ENCODE measurements at places on chromosomes 1 and 21.

DNA sequence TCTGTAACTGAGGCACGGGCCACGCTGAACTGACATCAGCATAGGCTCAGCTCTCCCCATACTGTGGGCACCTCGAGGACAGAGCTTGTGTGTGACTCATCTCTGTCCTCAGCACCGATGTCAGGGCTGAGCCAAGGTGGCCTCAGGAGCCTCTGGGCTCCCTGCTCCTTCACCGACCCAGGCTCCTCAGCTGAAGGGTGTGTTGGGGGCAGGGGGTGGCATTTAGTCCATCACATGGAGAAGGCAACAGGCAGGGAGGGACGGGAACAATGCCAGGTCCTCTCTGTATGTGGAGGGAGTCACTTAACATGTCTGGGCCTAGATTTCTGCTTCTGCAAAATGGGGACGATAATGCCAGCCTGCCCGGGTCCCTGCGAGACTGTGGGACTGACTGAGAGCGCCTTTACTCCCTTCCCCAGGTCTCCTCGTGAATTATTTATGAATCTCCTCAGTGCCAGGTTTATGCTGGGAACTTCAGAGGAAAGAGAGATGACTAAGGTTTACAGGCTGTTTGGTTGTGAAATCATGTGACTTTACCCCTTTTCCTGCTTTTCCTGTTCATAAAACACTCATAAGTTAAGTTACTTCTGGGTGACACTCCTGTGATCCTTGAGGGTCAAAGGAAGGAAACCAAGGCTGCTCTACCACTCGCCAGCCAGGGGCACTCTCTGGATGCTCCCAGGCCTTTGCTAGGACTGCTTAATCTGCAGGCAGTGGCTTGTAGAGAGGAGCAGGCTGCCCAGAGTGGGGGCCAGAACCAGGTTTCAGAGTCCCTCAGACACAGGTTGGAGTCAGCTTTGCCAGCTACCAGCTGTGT lies 16.2 kb downstream of the TTC39A start:
- no peak for DNase-seq

GRCh38 chr1:197149340-197149739 lies 2.9 kb upstream of the ASPM start:
- DNase-seq, result no peak

- no peak for DNase-seq
Measured at GRCh38 chr1:44212355-44213221, 683 bp upstream of the DMAP1 start.

DNA sequence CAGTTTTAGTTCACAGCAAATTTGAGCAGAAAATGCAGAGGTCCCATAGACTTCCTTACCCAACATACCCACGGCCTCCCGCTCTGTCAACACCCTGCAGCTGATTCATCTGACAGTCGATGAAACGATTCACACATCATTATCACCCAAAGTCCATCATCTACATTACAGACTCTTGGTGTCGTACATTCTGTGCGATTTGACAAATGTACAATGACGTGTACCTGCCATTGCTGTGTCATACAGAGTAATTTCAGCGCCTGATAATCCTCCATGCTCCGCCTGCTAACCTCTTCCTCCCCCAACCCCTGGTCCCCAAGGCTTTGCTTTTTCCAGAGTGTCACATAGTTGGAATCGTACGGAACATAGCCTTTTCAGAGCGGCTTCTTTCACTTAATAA lies 94.7 kb upstream of the SLC25A33 start:
- DNase-seq, result no peak

- no peak for DNase-seq
Measured at GRCh38 chr1:225736437-225737098, 41.1 kb upstream of the SRP9 start.

GRCh38 chr1:226626577-226626956 lies 78.0 kb downstream of the STUM start:
- DNase-seq, result peak; percentile 40

DNA sequence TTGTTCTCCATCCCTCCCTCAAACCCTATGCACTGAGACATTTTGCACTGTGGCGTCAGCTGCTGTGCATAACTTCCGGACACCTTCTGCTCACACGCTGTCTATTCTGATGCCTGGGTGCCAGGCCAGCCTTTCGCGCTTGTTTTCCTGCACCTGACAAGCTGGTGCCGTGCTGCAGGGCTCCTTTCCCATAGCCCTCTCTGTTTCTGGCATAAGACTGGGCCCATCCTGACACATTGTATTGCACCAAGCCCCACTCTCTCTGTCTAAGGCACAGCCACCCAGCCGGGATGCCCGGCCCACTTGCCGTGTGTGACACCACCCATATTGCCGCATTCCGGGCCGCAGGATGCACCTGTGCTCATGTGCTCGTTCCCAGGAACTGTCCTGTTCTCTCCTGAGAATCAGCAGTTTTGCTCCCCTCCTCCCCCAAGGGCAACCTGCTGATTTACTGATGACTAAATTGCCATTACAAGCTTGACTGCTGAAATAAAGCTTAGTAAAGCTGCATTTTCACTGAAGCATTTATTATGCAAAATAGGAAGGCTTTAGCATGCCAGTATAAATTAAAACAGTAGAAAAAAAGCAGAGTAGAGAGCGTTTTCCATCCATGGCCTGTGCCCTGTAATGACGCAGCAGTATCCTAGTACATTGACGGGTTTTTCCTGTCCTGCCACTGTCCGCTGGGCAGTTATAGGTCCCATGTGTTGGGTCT lies 88.0 kb downstream of the CD247 start:
- DNase-seq, result no peak

- DNase-seq, result no peak
Measured at GRCh38 chr1:10868599-10868965, 72.1 kb upstream of the CASZ1 start.

DNA sequence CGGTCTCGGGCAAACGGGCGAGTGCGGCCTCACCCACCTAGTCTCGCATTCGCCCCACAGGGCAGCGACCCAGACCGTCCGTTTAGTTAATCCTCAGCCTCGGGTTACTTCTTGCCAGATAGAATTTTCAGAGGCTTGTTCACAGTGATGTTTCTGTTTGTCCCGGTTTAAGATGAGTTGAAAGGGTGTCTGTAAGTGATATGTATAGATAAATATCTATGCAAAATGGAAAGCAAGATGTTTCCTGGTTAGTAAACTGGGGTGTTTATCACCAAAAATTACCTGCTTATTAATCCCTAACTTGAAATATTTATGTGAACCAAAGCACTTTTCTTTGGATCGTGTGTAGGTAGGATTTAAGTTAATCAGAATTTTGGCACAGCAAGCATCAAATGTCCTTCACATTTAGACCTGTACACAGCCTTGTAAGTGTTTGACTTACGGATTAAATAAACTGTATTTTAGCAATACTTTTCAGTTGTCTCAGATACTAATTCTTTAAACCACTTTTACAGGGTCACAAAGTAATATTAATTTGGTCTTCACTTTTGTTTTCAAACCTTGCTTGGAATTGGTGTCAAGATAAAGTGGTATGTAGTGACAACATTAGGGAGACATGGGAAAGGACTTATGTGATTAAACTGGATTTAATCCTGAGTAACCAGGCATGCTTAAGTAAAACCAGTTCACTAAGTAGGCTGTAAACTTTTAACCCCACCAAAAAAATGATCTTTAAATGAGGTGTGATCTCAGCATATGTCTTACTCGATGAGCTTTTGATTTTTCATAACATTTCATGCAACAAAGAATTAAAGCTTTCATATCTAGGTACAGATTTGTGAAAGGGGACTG lies 914 bp downstream of the ZNF326 start:
- DNase-seq, result no peak

DNA sequence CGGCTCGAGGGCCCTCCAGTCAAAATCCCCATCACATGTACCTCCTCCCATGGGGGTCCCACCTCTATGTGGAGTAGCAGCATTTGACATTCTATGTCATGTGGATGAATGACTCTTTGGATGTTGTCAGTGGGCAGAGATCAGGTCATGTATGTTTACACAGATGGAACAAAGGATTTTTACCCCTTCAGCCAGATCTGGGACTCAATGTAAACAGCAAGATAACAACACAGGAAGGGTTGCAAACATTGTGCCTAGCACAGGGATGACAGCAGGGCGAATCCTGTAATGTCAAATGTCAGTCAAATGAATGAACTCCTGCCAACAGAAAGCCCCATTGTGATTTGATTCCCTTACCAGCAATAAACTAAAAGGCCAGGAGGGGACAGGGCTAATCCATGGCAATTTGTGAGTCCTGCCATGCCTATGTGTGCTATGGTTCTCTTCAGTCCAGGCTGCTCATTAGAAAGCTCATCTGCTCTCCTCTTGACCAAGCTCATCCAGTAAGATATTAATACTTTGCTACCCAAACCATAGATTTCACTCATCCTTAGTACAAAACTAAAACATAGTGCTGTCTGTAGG lies 60.3 kb downstream of the PGBD5 start:
- no peak for DNase-seq

DNA sequence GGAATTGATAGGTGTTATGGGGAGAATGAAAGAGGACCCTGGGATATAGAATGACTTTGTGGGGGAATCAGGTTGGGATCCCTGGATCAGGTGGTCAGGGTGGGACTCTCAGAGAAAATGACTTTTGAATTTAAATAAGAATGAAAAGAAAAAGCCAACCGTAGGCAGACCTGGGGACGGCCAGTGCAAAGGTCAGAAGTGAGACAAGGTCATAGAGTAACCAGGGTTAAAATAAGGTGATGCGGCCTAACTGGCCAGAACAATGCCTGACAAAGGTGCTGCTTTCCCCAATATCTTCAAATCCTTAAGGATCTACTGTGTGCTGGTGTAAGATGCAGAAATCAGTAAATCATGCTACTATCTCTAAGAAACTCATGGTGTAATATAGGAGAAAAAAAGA lies 238.4 kb upstream of the JUN start:
- DNase-seq, result no peak

GRCh38 chr1:119767486-119767885 lies 1.2 kb downstream of the HMGCS2 start:
- no peak for DNase-seq

GRCh38 chr1:3831689-3832088 lies 25.3 kb downstream of the CEP104 start:
- DNase-seq, result no peak

DNA sequence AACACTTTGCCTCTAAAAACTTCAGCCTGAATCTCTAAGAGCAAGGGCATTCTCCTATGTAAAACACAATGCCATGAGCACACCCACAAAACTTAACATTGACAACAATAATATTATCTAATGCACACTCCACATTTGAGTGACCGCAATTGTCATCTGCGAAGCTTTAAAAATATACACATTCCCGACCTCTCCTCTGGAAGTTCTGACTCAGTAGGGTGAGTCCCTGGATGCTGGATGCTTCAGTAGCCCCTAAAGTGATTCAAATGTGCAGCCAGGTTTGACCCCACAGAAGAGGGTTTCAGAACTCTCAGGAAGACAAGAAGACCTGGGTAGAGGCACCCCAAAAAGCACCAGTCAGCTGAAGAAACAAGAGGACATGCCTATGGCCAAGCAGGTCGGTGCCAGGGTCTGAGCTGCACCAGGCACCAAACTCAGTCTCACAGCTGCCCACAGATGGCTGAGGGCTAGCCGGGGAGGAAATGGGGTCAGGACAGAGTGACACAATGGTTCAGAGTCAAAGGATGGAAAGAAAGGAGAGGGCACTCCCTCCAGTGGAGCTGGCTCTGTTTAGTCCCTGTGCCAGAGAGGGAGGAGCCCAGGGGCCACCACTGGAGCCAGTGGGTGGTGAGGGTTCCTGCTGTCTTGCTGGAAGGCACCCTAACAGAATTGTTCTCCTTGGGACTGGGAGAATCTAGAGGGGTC lies 17.4 kb downstream of the PIK3C2B start:
- no peak for DNase-seq

GRCh38 chr1:198888379-198888943 lies 249.6 kb downstream of the PTPRC start:
- DNase-seq, result no peak

GRCh38 chr1:221227872-221228337 lies 348.7 kb downstream of the HLX start:
- no peak for DNase-seq

DNA sequence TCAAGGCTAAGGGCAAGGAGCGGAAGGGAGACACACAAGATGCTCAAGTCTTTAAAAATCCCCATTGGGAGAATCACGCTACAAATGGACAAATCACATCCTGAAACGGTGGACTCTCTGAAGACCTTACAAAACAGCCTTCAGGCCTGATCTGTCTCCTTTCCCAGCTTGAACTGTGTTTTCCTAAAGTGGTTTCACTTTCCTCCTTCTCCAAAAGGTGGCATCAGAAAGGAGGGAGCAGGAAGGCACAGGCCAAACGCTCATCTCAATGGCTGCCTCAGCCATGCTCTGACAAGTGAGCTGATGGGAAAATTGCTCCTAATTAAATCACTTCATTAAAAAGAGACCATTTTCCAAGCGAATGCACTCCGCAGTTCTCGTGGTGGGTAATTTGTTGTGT lies 47.7 kb downstream of the UTP25 start:
- DNase-seq, result no peak

GRCh38 chr1:226731257-226731893 lies 7.7 kb downstream of the ITPKB start:
- DNase-seq, result no peak

DNA sequence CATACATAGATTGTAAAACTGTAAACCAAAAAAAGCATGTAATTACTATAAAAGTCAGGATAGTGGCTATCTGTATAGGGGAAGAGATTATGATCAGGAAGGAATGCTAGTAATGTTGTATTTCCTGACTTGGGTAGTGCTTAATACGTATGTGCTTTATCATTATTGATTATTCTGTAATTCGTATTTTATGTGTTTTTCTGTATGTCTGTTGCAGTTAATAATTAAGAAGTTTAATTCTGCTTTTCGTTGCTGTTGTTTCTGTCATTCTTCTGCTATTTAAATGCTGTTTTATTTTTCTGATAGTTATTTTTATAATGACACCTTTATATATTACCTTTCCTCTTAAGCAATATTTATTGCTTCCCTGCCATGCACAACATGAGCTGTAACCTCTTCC lies 29.3 kb upstream of the TRIM33 start:
- DNase-seq, result no peak

- no peak for DNase-seq
Measured at GRCh38 chr1:228145463-228146416, 4.0 kb upstream of the GJC2 start.

DNA sequence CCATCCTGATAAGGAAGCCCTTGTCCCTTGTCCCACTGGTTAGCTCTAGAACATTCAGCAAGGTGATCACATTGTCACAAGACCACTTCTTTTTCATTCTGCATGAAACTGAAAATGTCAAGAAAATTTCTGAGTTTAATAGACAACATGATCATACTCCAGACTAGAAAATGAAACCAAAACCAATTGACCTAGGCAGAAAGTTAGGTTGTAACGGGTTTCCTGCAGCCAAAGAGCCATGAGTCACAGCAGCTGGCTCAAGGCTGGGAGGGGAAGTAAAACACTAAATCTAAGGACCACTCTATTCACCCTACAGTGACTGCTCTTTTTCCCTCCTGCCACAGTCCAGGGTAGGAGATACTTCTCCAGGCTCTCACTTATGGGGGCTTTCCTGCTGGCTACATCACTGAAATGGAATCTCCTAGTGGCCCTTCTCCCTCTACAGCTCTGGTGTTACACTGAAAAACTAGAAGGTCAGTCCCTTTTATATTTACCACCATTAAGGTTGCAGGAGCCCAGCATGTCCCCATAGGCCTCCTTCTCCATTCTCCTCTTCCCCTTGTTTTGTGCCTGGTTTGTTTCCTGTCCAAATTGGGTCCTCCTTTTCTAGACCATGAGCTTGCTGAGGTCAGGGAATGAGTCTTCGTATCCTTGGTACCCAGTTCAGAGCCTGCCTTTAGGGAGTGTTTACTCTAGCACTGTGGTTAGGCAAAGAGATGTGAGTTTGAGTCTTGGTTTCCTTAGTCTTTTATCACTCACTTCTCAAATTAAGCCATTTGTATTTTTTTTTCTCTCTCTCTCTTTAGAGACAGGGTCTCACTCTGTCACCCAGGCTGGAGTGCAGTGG lies 236.5 kb upstream of the JUN start:
- DNase-seq, result peak; percentile 3
